ENCODE measurements at places on chromosomes 11 and 22.

GRCh38 chr11:2127482-2128129 is 11.6 kb downstream of the IGF2 start:
- no peak for DNase-seq

DNA sequence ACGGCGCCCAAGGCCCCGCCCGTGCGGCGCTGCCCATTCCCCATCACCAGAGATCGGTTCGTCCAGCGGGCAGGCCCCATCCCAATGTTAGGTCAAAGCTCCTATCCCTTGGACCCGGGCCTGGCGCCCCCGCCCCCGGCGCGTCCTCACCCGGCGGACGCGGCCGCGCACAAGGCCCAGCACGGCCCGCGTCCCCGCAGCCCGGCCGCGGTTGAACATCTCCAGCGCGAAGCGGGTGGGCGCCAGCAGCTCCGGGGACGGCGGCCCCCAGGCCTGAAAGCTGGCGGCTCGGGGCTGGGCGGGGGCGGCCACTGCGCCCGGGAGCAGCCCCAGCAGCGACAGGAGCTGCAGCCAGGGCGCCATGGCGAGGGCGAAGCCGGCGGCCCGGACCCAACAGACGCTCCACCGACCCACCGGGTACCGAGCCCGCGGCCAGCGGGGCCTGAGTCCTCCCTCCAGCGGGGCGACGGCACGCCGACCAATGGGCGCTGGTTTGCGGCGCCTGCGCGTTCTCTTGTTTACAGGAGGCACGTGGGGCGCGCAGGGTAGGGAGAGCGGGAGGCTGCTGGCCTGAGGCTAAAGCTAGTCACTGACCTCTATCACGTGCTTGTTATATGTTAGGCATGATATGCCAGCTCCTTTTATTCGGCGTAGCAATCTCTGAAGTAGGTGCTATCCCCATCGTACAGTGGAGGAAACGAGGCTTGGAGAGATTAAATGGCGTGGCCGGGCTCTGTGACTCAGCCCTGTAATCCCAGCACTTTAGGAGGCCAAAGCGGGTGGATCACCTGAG is at the start of gene CTSF:
Gene CTSF (minus strand): TSS at position 483 of the 793 bp plus-strand sequence. CDS start 120 bp downstream, at position 363.
- no peak for DNase-seq

GRCh38 chr11:62444835-62445234 is 26.0 kb downstream of the SCGB1A1 start:
- DNase-seq = no peak

GRCh38 chr11:21082853-21083252 is 413.5 kb downstream of the NELL1 start:
- DNase-seq = no peak

DNA sequence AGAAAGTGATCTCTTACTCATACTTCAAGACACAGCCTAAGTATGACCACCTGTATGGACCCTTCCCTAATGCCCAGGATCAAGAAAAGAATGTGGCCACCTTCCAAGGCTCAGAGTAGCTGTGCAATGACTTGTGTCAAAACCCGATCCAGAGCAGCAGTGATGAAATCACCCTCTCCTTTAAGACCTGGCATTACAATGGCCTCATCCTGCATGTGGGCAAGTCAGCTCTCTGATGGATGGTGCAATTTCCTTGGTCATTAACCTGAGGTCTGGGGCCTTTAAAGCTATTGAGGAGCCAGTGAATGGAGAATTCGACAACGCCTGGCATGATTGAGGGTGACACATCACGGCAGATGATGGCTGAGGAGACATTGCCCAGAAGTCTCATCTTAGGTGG is 9.1 kb upstream of the TUBA8 start:
- DNase-seq = no peak

GRCh38 chr11:129234978-129235377 is 42.9 kb upstream of the ARHGAP32 start:
- no peak for DNase-seq
